Skeletal muscle cell (primary cell): ENCODE measurements at places on chromosomes 6 and 20.

GRCh38 chr6:12114055-12114503, 102.0 kb downstream of the HIVEP1 start:
- no peak for DNase-seq

- no peak for DNase-seq
These were observed 36.3 kb downstream of the PRDM1 start for GRCh38 chr6:106122306-106122918.

DNA sequence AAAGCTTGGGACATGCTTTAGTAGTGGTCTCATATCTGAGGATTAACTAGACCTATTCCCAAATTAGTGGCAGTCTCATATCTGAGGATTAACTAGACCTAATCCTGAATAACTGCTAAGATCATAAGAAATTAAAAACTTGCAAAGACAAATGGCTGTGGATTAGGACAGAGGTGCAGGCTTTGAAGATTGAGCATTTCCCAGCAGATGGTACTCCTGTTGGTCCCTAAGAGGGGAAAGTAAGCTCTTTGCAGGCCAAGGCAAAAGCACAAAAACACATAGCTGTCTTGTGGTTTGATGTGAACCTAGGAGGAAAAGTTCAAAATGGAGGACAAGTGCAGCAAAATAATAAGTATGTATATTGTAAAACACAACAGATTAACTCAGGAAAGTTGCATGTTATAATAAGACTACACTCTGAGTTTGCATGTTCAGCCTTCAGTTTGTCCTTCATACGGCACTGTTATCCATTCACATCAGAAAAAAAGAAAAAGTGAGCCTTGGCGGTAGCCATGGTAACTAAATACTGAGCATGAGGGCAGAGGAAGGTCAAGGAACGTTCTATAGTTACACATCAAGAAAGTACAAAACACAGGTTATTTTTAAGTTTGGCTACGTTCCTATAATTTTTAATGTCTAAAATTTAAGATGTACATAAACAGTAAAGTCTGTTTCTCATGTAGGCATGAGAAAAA, 62.8 kb downstream of the FILIP1 start:
- DNase-seq = no peak

GRCh38 chr6:209432-210103, 82.7 kb upstream of the DUSP22 start:
- no peak for DNase-seq

DNA sequence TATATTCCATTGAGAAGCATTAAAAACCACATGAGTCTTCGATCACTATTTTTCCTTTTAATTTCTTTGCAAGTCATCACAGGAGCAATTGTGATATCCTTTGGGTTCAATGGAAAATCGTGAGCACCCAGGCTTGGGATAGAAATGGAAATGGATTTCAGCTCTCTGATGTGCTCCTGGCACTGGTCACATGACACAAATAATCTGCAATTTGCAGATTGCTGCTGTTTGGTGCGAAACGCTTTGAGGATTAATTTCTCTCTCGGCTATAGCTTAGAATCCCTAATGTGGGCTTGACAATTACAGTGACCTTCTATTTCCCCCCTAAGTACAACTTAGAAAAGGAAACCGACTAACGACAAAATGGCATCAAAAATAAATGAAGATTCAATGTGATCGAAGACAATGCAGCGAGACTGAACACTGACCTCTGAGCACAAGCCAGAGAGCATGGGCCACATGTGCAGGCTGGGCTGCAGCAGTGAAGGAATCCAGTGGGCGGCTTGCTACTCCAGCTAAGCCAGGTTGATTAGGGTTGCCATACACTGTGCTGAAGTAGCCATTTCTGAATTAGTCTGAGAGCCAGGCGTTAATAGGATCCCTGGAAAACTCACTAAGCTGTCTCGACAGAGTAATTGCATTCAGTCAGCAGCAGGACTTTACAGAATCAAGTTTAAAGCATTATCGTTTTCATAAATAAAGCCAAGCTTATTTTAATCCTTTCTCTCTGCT, 301.8 kb upstream of the AGPAT4 start:
- DNase-seq = no peak

DNA sequence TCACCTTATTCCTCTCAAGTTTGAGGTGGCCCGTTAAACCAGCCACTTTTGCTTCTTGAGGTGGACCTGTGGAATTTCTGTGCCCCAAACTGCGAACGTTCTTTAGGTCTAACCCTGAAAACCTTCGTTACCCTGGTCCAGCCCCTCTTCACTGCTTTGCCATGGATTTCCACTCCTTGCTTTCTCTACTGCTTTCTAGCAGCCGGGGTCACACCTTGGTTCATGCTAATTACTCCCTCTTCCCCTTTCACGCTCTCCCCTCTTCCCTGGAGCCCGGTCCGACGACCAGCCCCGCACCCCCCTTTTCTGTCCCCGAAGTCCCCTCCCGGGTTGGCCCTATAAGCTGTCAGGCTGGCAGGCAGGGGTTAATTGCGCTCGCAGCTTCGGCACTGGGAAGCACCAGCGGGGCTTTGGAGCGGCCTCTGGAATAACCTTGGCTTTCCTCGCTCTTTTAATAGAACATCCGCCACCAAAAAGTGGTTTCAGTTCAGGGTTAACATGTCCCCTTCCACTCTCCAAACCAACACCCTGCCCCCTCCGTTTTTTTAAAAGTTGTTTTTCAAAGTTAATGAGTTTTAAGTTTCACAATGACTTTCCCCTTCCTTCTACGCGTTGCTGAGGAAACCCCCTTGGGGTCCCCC, 1.4 kb upstream of the HIVEP1 start:
- no peak for DNase-seq

DNA sequence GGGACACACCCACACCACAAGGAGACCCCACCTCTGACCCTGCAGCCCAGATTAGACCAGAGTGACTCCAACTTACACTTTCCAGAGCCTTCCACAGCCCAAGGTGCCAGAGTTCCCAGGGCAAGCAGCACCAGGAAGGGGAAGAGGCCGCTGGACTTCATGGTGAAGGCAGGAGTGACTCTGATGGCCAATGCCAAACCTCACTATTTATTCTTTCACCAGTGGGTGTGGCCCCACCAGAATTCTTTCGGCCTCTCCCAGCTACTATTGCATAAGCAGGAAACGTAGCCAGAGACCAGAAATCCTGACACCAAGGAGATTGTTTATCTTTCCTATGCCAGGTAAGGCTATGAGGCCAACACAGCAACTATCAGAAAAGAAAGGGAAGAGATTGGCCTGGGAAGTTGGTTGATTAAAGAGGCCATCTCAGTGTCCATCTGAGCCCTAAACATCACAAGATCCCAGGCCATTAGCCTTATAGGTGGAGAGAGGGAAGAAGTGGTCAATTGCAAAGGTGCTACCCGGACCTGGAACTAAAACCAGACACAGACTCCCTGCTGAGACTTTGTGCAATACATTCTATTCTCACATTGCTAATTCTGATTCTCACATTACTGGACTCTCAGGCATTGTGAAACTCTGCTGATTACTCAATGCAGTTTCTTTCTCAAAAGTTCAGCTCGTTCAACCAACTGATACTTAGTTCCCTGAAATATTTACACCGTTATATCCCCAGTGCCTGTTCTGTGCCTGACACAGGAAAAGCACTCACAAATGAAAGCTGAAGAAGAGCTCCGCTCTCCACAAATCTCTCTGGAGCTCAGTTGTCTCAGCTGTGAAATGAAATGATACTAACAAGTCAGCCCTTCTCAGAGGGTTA, at the start of gene SLPI:
Gene SLPI (minus strand): TSS at position 182 of the 880 bp plus-strand sequence. CDS start 21 bp downstream, at position 161.
- peak; percentile 22 for DNase-seq

- no peak for DNase-seq
These were observed 50.8 kb upstream of the IPCEF1 start for GRCh38 chr6:154407440-154407839.

GRCh38 chr20:51129147-51129776, 106.4 kb upstream of the KCNG1 start:
- DNase-seq = no peak

DNA sequence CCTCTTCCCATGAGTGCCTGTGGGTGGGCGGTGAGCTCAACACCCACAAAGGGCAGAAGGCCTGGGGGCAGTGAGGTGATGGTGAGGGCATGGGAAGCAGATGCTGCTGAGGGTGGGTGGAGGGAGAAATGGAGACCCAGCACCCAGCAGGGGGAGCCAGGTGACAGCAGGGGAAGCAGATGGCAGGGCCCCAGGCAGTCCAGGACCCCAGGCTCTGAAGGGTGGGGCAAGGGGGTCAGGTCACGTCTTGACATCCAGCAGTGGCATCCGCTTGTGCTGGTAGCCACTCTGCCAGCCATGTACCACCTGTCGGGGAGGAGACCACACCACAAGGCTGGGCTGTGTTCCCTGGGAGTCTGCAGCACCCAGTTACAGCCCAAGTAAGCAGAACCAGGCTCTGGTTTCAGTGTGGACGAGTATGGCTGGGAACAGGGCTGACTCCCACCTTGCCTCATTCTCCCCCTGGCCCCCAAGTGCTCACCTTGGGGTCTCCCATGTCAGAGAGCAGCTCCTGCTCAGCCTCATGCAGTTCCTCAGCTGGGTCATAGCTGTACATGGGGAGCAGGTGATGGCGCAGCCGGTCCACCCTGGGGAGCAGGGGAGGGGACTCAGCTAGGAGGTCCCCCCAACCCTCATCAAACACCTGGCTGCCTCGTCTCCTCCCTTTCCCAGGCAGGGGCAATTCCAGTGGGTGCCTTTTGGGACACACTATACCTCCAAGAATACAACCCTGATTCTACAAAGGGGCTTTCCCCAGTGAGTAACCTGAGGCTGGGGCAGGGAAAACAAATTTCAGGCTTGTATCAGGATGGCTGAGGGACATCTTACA, 2.0 kb downstream of the SMIM29 start:
- no peak for DNase-seq

- DNase-seq = no peak
These were observed 325.3 kb downstream of the PRL start for GRCh38 chr6:21971541-21971940.

DNA sequence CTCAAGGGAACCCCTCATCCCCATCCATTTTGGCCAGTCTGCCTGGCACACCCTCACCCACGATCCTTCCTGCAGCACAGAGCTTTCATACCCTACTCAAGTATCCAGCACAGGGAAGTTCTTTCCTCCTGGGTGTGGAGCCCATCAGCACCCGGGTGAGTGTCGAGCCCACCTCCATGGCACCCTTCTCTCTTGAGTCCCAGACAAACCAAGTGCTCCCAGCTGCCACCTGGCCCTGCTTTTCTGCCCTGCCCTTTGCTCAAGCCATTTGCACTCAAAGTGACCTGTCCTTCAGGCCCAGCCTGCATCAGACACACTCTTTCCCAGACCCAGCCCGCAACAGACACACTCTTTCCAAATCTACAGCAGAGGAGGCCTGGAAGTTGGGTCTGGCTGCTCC, 257.2 kb downstream of the DLL1 start:
- DNase-seq = no peak

DNA sequence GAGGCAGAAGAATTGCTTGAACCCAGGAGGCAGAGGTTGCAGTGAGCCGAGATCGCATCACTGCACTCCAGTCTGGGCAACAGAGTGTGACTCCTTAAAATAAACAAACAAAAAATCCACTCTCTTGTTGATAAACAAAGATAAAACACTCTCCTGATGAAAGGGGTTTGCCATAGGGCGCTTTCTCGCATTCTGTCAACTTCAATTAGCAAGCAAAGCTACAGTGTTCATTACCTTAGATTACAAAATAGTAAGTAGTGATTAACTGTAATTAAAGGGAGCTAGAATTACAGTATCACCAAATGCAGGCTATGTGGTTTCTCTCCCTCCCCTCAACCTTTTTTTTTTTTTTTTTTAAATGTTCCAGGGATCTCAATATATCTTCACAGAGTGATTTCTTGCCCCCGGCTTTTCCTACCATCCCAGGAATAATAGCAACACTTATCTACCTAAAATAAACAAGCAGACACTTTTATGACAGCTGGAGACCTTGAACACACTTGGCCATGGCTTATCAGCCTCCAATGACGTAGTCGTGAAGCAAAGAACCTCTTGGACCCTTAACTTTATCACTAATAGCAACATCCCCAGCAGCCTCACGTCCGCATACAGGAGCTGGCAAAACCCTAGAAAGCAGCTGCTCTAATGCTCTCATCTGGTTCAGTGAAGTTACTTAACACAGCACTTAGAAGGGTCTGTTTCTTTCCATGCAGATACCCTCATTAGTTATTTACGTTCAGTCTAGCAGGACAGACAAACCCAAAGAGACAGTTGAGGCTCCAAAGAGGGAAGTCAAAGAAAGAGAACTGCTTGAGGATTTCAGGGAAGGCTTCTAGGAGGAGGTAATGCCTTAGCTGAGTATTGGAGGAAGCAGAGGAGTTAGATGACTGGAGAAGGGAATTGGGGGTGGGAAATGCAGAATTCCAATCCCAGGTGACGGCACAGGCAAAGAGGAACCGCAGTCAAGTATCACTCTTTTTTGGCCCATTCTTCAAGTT, 37.9 kb upstream of the NEDD9 start:
- no peak for DNase-seq

DNA sequence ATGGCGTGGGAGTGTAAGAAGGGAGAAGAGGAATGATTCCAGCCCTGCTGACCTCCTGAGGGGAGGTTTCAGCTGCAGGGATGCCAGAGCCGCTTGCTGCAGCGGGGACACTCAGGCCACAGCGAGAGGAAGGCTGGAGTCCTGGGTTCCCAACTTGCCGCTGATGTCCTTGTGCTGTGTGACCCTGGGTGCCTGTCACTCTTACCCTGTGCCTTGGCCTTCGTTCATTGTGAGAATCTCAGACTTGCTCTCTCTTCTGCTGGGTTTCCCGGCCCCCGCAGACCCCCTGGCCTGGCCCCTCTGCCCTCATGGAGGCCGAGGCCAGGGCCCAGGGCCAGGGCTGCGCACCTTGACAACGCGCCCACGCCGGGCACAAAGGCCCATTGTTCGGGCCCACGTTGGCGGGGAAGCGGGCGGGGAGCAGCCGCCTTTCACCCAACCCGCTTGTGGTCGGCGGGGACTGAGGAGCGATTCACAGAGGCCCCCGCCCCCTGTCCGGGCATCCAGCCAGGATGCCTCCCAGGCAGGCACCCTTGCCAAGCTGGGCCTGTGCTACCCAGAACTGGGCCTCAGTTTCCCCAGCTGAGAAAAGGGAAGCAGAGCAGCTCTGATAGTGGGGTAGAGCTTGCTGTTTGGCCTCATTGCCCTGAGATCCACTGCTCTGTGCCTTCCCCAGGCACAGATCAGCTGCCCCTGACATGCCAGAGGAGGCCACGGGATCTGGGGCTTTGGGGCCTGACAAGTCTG, 52.4 kb downstream of the CEBPB start:
- no peak for DNase-seq

DNA sequence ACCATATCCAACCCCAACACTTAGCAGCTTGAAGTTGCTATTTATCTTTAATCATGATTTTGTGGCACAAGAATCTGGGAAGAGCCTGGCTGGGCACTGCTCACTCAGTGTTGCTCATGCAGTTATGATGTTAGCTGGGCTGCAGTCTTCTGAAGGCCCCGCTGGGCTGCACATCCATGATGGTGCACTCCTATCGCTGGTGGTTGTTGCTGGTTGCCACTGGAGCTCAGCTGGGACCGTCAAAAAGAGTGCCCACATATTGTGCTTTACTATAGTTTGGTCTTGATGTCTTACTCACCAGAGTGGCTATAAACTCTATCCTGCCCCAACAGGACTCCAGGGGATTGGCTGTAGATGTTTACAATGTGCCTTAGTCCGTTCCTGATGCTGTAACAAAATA, 137.8 kb downstream of the PCSK2 start:
- DNase-seq = no peak
